ENCODE measurements at places on chromosomes 11 and 22.

- peak; percentile 8 for DNase-seq
Measured at GRCh38 chr22:27331526-27332281, 469.9 kb downstream of the MN1 start.

DNA sequence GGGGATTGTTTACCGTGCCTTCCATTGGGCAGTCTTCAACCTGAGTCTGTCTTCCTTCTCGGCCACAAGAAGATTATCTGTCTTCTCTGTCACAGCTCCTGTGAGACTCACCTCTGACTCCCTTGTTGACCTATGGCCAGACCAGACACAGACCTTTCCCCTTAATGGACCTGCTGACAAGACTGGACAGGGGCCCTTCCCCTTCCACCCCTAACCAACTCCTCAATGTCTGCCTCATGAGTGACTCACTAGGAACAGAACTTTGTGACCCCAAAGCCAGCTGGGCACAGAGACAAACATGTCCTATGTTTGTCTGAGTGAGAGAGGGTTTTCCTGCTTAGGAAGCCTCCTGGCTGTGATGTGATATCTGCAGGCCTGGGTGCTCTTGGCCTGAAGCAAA is 405.0 kb downstream of the BRD1 start:
- no peak for DNase-seq

GRCh38 chr11:12502046-12502445 is 124.7 kb downstream of the PARVA start:
- no peak for DNase-seq

GRCh38 chr11:129975543-129975942 is 27.1 kb downstream of the PRDM10 start:
- DNase-seq, result no peak

- DNase-seq, result no peak
Measured at GRCh38 chr11:61693922-61694601, 13.9 kb downstream of the DAGLA start.

- no peak for DNase-seq
Measured at GRCh38 chr11:70026726-70027125, 51.4 kb upstream of the ANO1 start.

DNA sequence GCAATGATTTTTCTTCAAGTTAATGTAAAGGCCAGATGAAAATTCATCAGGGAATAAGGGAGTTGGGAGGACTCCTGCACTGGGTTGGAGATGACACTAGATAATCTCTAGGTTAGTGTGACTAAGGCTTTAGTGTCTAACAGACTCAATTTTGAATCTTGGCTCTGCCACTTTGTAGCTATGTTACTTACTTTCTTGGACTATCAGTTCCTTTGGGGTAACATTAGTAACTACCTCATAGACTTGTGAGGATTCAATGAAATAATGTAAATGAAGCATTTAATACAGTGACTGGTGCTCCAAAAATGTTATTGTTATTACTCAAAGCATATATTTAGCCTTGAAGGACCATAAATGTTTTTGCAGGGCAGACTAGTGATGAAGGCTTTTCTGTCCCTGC is 9.6 kb upstream of the CCDC89 start:
- DNase-seq, result no peak

DNA sequence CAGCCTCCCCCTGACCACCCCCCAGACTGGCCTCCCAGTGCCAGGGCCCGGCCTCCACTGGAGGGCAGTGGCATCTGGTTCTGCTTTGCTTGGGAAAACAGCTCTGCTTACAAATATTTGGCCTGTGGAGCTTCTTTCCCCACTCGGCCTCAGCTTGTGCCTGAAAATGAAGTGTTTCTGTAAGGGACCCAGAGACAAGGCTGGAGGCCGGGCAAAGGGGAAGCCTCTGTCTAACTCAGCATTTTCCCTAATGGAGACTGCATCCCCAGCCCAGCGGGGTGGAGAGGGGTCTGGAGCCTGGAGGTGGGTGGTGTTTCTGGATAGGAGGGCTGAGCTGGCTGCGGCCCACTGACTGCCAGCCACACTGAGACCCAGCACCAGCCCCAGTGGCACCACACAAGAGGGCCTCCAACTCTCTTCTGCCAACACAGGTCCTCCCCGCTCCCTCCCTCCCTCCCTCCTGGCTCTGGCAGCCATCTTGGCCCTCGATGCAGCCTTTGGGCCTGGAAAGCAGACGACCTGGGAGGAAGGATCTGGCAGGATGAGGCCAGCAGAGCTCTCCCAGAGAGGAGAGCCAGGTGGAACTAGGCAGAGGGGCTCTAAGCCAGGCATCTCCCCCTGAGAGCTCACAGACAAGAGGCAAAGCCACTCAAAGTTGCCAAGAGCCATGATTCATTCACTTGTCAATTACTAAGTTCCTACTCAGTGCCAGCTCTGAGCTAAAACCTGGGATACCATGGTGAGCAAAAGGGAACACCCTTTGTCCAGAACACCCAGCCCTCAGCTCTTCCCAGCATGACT is 77.1 kb upstream of the CD82 start:
- DNase-seq, result no peak

DNA sequence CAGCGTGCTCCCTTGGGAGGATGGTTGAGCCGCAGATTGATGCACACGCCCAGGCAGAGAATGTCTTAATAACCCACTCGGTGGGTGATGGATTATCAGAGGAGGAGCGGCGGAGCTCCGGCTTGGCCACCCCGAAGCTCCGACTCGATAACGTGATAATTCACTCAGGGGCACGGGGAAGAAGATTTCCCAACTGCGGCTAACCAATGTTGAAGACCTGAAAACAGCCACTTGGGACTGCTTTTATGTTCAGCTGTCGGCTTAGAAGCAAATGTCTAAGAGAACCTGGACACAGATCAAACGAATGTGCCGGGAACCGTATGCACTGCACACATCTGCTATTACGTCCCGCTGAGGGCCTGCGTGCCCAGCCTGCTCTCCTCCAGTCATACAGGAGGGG is 206.8 kb upstream of the CADM1 start:
- DNase-seq, result no peak

DNA sequence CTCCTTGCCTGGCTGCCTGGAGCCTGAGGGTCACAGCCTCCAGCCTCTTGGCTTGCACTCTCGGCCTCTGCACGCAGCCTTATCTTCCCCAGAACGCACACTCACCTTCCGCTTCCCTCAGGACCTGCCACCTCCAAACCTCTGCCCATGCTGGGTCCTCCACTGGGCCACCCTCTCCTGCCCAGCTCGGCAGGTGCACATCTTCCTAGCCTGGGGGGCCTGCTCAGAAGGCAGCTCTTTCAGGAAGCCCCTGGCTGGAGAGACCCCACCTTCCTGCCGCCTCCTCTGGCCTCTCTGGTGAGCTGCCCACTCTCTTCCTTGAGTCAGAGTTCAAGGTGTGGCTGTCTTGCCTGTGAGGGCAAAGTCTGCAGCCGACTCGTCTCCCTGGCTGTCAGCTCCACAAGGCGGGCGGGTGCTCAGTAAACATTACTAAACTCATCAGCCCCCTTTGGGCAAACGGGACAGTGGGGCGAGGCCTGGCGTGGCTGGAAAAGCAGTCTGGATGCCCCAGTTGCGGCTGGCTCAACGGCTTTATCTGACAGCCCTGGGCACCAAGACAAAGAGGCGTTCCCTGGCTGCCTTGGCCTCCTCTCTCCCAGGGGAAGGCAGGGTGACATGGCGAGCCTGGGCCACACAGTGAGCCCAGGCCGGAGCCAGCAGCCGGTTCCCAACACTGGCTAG is 1.7 kb upstream of the LINC01488 start:
- DNase-seq, result no peak

GRCh38 chr11:117437041-117437790 is 109.6 kb downstream of the CEP164 start:
- no peak for DNase-seq

DNA sequence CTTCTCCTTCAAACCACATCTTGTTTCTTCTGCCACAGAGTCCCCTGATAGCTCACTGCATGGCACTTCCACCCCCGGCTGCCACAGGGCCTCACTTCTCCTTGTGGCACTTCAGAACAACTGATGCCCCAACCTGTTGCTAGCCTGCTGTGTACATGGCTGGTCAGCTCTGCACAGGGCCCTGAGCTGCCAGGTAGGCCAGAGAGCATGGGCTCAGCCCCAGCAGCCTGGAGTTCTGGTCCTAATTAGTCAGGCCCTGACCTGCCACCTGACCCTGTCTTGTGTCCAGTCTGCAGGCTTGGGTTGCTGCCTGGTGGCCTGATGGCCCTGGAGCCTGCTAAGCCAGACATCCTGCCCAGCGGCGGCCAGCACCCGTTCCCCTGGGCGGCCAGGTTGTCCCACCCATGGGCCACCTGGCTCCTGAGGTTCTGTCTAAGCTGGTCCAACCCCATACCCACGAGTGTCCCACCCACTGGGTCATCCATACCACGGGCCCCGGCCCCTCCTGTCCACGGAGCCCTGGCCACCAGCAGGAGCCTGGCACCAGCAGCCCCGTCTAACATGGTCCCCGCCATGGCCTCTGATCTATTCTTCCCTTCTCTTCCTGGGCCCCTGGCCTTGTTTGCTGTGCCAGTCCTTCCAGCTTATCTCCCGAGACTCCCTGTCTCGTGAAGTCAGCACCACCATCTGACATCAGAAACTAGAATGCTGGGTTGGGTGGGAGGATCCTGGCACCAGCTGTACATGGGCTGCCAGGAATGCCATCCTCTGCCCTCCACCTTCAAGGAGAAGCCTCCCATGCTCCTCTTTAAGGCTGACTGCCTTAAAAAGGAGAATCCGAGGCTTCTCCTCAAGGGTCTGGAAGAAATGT is 3.1 kb upstream of the CERK start:
- no peak for DNase-seq

GRCh38 chr11:82683029-82683428 is 50.6 kb downstream of the FAM181B start:
- no peak for DNase-seq

DNA sequence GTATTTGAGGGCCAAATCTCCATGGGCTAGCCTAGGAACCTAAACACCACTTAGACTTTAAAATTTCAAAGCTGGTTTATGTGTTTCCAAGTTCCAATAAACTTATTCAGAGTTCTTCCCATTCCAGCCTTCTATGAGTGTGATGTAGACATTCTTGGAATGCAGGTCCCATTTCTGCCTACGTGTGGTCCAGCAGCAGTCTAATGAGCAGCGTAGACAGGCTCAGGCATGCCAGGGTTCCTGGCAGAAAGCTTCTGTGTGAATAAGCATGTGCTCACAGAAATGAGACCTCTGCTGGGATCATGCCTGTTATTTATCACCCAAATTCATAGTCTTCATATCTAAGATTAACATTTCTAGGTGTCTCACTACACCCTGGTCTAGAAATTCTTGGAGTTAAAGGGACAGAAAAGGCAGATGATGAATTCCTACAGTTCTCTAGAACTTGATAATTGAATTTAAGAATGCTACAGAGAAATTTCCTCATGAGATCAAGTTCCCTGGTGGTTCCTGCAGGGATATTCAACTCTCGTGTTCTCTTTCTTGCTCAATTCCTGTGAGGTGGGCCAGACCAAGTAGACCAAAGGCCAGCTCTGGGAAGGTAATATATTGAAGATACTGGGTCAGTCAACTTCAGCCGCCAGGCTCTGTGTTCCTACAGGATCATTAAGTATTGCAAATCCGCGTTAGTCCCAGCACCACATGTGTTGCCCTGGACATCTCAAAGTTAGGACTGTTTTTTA is 17.6 kb downstream of the RNF185 start:
- no peak for DNase-seq

- DNase-seq, result no peak
Measured at GRCh38 chr22:50672471-50673230, at the start of gene SHANK3. TSS of gene SHANK3 (plus strand) at chr22:50672823.

- DNase-seq, result no peak
Measured at GRCh38 chr11:134372536-134372935, 39.5 kb downstream of the B3GAT1 start.

GRCh38 chr11:72720784-72721183 is 31.4 kb downstream of the ARAP1 start:
- DNase-seq, result no peak

DNA sequence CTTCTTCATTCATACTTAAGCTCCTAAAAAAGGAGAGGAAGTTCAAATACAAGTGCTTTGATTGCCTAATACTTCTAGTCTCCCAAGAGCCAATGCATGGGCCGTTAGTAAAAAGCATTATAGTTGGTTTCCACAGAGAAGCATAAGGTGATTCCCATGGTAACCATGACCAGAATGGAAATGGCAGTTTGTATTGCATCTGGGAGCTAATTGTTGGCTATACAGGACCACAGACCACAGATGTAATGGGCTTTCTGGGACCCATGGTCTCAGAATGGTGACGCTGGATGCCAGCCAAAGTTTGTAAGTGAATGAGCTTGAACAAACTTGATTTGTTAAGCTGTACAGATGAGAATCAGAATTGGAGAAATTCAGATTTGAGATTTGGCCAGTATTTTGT is 333.9 kb upstream of the C11orf87 start:
- DNase-seq, result no peak

DNA sequence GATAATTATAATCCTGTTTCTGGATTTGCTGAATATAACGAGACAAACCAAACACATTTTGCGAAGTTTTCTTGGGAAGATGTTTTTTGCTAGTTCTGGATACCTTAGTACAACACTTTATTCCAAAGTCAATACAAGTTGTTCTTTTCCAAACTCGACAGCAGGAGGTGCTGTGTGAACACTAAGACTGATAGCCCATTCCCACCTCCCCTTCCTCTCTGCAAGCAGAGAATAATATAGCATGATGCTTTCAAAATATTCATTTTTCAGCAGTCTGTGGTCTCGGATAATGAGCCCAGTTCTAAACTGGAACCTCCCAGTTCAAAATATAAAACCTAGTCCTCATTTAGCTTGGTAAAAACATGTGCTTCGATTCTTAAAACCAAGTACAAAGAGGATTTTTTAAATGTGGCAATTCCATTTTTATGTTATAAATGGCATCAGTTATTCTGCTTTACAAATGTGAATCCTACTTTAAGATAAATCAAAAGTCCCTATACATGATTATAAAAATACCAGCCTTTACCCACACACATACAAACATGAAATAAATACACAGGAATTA is 129.1 kb downstream of the DCDC1 start:
- peak; percentile 33 for DNase-seq

GRCh38 chr11:17770048-17770652 is 35.6 kb downstream of the KCNC1 start:
- peak; percentile 18 for DNase-seq

GRCh38 chr11:131776211-131776610 is 405.8 kb downstream of the NTM start:
- DNase-seq, result no peak

DNA sequence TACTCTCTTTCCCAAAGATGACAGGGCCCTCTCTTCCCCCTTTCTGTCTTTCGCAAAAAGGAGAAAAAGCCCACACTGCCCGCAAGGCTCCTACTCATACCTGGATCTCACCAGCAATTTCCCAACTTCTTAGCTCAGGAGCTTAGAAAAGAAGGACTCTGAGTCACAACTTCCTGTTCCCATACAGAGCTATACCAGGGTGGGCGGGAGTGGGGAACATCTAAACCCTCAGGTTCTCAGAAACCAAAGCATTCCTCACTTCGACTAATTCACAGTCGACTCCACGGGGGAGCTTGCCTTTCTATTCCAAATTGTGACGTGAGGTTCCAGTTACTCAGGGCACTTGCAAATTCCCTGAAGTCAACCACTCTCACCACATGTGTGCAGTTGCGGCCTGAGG is 61.9 kb downstream of the MTNR1B start:
- peak; percentile 20 for DNase-seq

DNA sequence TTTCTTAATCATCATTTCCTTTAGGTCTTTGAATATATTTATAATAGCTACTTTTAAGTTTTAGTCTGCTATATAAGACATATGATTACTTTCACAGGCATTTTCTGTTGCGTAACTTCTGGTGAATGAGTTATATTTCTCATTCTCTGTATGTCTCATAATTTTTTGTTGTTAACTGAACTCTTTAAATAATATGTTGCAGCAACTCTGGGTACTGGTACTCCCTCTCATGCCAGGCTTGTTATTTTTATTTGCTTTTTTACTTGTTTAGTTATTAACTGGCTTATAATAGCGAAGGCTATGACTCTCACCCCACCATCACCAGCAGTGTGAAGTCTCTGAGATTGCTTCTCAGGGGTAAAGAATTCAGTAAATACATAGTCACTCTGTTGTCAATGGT is 524.2 kb upstream of the CHORDC1 start:
- DNase-seq, result no peak

Data from activated CD4-positive, alpha-beta T cell treated with anti-CD3 and anti-CD28 coated beads, Interleukin-2, Interleukin-6, amounts not matched to agents 100 ng/mL and 50 ng/mL, durations not matched to agents 16 hours and 8 hours (primary cell).